ENCODE measurements at places on chromosomes 3 and 15.

DNA sequence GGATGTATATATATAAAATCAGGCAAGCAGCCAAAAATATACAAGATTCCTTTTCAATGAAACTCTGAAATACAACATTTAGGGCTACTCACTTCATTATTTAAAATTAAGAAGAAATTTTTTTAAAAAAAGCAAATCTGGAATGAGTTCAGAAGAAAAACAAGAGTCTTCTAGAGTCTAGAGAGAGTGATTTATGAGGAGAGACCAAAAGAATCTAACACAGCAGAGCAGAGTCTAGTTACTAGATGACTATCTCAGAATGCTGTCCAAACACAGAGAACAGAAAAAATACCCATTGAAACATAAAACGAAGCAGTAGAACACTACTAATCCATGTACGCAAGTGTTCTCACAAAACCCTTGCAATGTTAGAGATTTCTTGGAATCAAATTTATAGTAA lies 275.2 kb upstream of the CBLB start:
- no peak for DNase-seq

DNA sequence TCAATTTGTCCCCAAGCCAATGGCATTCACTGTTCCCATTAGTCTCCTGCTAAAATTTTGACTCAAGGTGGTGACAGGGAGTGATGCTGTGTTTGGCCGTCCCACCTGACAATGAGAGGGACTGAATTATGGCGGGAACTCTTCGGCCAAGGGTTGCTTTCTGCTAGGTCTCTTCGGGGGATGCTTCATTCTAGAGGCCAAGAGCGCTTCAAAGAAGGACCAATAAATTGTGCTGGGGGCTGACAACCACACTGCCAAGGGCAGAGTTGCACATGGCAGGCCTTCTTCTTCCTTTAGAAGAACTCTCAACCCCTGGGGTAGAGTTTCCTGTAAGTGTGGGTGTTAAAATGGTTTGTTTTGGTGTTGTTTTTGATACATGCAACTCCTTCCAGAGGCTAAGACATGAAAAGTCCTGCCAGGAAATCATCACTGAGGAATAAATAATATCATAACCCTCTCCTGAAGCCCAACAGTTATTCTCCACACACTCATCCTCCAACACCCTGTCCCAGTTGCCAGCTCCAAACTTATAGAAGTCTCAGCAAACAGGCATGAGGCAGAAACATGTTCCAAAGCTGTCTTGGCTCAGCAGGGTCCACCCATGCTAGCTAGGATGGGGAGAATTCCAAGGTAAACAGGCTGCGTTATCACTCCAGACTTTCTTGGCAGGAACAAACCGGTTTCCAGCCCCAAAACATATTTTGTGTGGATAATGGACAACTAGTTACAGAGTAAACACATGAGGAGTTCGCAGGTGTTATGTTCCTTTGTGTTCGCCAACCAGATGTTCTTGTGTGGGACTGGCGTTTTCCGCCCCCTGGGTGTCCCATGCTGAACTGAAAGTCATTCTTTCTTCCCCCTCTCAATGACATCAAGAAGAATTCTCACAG lies 396.7 kb upstream of the RGMA start:
- DNase-seq: no peak

DNA sequence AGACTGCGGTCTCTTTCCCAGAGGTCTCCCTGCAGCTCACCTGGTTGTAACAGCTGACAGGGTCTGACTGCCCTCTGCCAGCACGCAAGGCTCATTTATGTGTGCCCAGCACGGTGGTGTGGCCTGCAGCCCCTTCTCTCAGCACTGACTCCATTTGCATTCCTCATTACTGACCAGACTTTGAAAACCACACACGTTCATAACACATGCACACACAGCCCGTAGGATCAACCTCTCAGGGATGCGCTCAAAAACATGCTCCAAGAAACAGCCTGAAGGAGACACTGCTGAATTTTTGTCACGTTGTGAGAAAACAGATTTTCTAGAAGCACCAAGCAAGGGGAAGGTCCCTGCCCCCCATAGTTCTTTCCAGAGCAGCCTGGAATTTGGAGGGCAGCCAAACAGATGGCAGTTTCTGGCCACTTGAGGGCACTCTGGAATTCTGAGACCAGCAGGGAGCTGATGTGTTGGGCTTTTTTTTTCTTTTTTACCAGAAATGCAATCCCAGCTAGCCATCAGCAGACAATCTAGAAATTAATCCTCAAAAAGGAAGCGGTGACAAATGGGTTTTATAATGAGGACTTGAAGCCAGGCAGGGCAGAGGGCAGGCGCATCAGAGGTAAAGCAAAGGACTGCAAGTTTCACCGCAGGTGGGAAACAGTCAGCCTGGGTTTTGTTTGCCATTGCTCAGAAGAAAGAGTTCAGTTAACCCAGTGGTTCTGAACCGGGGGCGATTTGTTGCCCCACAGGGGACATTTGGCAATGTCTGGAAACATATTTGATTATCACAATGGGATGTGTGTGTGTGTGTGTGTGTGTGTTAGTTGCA lies 170.5 kb upstream of the PROK2 start:
- DNase-seq: peak; percentile 33

DNA sequence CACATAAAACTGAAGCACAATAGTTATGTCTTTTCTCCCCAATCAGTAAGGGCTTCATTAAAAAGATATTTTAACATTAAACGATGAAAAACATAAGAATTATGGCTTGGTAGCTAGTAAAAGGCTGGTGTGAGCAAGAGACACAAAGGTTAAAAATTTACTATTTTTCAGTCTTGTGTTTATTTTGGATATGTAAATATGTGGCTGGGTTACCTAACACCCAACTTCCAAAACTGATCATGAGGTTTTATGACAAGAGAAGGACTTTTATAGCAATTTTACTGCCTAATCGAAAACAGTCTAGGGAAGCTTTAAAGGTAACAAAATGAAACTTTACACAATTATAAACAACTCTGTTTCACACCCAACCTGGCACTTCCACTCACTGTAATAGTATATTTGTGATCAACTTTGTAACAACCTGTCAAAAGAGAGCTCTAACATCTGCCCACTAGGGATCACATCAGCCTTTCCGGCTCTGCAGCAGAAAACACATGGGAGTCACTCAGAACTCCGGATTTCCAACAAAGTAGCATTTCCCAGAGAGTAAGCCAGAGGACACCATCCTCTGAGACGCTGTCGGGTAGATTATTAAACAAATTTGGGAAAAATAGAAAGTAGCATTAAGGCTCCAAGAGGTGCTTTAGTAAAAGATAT lies 123.4 kb upstream of the C2CD4B start:
- no peak for DNase-seq

DNA sequence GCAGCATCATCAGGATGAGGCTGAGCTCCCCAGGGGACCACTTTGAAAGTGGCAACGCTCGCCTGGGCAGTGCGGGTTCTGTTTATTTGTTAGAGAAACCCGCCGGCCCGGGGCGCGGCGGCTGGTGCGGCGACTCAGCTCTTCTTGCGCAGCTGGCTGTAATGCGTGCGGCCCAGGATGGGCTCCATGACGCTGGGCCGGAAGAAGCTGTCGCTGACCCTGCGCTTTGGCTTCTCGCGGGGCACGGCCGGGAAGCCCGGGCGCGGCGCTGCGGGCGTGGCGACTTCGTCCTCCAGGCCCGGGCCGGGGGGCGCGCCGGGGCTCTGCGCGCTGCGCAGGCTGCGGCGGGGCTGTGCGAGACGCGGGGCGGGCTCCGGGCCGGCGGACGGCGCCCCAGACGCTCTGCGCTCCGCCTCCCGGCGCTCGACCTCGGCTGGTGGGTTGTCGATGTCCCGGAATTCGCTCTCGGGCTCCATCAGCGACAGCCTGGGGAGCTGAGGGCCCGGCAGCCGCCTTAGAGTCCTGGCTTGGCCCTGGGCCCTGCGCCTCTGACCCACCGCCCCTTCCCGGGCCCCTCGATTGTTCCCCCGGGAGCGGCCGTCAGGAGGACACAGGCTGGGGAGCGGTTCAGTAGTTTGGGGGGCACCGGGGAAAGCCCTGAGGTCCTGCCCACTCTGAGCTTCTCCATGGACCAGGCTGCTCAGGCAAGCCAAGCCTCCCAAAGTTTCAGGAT lies 10.3 kb upstream of the KIF7 start:
- no peak for DNase-seq

- DNase-seq: no peak
Measured at GRCh38 chr3:48564022-48564421, 441 bp upstream of the UCN2 start.

Data from AG04450 (cell line).